ENCODE measurements at places on chromosomes 1 and 21. TPM values are rescaled to one million over a fixed set of nuclear protein-coding genes. Genes with fewer than 3 reads are reported as not detected.

ARHGEF11 gene
- total RNA-seq = 45.5 TPM

DNA sequence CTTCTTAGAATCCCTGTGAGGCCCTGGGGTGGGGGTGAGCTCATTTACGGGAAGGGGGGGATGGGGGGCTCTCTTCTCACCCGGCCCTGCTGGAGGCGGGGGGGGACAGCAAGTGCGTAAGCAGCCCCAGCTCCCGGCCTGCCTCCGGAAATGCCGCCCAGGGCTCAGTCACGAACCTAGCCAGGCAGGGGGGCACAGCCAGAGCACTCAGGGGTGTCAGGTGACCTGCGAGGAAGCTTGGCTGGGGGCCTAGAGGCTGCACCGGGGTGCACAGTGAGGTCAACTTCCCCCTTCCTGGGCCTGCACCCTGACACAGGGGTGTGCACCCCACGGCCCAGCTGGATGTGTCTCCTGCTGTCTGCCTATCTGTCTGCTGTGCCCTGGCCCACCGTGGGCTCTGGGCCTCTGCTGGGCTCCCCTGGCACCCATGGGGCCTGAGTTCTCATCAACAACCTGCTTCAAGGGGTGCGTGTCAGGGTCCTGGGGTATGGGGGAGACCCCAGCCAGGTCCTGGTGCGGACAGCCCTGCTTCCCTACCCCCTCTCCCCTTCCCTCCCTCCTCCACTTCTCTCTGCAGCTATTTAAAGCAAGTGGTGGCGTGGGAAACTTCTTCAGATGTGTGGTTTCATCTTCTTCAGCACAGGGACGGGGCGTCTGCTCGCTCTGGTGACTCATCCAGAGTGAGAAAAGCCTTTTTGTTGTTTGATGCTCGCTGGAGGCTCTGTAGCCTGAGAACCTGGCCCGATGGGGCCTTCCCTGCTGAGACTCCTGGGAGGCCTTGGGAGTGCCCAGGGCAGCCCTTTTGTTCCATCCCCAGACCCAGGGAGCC lies 92.5 kb upstream of the RUNX3 start:
- no peak for DNase-seq

GRCh38 chr1:45490121-45490625 lies 790 bp downstream of the TESK2 start:
- no peak for DNase-seq

- DNase-seq = no peak
Observed at GRCh38 chr1:114081437-114082303, 72.0 kb downstream of the SYT6 start.

ACKR1 gene
- total RNA-seq = not detected

DNA sequence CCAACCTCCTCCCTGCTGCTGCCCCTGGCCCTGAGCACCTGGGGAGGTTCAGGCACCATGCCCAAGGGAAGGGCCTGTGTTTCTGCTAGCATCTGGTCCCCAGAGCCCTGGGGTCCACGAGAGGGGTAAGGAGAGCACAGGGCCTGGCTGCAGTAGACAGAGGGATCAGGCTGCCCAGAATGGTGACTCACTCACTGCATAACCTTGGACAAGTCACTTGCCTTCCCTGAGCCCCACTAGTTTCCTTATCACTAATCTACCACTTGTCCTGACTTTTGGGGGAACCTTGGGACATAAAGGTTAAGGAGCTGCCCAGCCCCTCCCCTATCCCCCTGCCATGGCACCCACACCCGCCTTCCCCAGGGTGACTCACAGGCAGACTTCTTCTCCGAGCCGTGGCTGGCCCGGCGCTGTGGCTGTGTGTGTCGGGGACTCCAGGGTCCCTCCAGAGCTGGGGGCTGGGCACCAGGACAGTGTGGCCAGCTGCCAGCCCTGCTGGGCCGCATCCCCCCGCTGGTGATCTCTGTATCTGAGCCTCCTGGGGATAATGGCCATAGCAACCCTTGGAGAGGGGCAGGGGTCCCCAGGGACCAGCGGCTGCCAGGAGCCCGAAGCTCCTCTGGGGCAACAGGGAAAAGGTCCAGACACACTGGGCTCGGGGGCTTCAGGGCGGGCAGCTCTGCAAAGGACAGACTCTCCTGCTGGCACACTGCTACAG lies 4.0 kb downstream of the ARHGEF19 start:
- no peak for DNase-seq

DNA sequence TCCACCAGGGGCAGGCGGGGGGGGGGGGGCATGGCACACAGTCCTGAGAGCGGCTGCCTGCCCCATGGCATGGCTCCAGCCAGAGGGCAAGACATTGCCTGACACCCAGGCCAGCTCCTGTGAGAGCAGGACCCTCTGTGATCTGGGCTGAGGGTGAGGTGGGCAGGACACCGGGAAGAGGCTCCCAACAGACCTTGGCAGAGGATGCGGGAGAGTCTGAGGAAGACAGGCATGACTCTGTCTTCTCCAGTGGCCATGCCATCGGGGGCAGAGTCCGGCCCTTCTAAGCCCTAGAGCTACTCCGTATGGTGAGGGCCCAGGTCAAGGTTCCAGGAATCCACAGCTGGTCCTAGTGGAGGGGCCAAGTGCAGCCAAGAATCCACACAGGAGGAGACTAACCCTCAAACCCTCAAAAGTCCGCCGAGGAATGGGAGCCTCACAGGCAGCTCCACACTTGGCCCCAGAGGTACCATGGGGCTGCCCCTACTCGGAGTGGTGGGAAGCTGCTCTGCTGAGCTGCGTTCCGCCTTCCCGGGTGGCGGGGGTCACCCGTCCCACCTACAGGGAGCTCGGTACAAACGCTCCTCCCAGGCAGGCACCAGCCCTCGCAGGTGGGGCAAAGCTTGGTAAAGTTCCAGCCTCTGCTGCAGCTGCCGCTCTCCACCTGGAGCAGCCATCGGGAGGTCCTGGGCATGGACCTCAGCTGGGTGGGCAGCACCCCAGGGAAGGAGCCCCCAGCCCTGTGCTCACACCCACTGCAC lies 6.5 kb downstream of the ACTRT2 start:
- DNase-seq = peak; percentile 15

- DNase-seq = peak; percentile 16
Observed at GRCh38 chr1:155504207-155504606, 58.4 kb downstream of the ASH1L start.

VASH2 gene
- 3.2 TPM for total RNA-seq

DNA sequence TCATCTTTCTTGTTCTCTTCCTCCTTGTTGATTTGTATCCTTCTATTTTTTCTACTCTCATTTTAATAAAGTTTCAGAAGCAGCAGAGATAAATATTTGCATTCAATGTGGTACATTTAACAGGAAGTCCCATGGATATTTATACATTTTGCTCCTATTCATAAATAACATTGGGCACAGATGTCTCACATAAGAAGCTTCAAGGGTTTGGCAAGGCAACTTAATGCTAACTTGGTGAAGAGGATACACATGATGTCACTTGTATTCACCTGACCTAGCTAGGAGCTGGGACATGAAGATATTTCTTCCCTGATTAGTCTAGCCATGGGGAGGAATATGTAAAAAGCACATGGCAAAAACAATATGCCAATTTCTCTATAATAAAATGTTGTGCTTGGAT lies 65.1 kb upstream of the DUSP10 start:
- DNase-seq = no peak

RSPO1 gene
- total RNA-seq = not detected

DNA sequence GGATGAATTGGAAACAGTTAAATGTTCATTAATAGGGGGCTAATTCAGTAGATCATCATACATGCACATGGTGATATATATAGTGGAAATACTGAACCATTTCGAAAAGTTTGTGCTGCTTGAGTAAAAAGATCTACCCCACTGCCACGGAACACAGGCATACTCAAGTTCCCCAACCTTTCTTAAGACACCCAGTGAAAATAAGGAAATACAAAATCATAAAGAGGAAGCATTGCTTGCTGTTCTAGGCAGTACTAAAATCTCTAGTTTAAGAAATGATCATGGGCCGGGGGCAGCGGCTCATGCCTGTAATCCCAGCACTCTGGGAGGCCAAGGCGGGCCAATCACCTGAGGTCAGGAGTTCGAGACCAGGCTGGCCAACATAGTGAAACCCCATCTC lies 37.6 kb upstream of the KIRREL1 start:
- no peak for DNase-seq

MEX3A gene
- total RNA-seq = 8.9 TPM

- peak; percentile 62 for DNase-seq
Observed at GRCh38 chr1:240946926-240947325, 335.0 kb upstream of the GREM2 start.

TRAPPC10 gene
- 49.4 TPM for total RNA-seq

AJAP1 gene
- not detected for total RNA-seq

- DNase-seq = no peak
Observed at GRCh38 chr1:67803380-67804279, 29.6 kb downstream of the GNG12 start.

CDCA8 gene
- total RNA-seq = 35.4 TPM

DNA sequence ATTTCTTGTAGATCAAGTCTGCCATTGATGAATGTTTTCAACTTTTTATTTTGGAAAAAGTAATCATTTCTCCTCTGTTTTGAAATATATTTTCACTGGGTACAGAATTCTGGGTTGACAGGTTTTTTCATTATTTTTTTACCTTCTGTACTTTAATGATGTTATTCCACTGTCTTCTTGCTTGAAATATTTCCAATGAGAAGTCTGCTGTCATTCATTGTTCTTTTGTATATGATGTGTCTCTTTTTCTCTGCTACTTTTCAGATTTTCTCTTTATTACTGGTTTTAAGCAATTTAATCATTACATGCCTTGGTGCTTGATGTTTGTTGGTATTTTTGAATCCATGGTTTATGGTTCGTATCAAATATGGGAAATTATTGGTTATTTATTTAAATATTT lies 22.4 kb upstream of the FOXO6 start:
- DNase-seq = no peak

DNAJC6 gene
- 4.0 TPM for total RNA-seq

GRCh38 chr1:246306415-246307037 lies 200.6 kb downstream of the SMYD3 start:
- no peak for DNase-seq

DNA sequence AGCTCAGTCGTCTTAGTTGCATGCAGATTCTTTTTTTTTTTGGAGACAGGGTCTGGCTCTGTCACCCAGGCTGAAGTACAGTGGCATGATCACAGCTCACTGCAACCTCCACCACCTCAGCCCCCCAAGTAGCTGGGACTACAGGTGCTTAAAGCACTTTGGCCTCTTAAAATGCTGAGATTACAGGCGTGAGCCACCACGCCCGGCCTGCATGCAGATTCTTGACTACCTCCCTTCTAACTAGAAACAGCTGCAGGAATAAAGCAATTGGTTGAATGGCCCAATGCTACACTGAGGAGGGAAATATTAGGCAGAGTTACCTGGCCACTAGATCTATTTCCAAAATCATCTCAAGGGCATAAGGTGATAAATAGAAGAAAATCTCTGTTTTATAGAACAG lies 29.5 kb upstream of the TTC39A start:
- DNase-seq = no peak

TOR1AIP2 gene
- 94.7 TPM for total RNA-seq

AIM2 gene
- not detected for total RNA-seq

NIBAN1 gene
- total RNA-seq = 14.3 TPM

- no peak for DNase-seq
Observed at GRCh38 chr1:25959611-25960010, 38.3 kb downstream of the PAFAH2 start.

- DNase-seq = no peak
Observed at GRCh38 chr1:12565094-12565965, 52.7 kb downstream of the DHRS3 start.

DNA sequence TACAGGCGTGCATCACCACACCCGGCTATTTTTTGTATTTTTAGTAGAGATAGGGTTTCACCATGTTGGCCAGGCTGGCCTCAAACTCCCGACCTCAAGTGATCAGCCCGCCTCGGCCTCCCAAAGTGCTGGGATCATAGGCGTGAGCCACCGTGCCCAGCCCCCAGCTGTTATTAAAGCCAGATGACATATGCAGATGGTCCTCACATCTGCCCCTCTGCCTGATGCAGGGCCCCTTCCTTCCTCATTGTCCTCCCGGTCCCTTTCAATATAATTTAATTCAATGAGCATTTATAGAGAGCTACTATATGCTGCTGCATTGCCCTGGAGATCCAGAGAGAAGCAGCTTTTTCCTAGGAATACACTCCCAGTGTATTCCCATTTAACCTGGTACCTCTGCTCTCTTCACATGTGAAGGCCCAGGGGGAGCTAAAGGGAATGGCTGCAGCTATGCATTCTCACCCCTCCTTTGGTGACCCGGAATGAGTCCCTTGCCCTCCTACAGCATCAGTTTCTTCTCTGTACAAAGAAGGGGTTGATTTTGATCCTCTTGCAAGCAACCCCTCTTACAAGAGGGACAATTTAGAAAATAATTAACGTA lies 55.6 kb downstream of the L1TD1 start:
- DNase-seq = no peak

GRCh38 chr1:153352523-153352922 lies 3.9 kb upstream of the PGLYRP4 start:
- DNase-seq = peak; percentile 72

DNA sequence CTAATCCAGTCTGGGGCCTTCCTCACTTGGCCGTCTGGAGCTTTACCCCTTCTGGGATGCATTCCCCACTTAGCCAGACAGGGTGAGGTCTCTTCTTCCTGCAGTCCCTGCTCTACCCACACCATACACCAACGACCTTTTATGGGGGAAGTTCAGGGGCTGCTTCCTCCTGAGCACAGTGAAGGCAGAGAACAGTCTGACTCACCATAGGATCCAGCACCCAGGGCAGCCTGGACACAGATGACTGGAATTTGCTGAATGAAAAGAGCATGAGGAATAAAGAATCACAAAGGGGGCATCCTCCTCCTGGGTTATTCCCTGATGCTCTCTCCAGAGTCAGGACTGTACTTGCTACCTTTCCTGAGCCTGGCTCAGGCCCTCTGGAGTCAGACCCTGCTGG lies 4.6 kb upstream of the FOXE3 start:
- DNase-seq = no peak

DNA sequence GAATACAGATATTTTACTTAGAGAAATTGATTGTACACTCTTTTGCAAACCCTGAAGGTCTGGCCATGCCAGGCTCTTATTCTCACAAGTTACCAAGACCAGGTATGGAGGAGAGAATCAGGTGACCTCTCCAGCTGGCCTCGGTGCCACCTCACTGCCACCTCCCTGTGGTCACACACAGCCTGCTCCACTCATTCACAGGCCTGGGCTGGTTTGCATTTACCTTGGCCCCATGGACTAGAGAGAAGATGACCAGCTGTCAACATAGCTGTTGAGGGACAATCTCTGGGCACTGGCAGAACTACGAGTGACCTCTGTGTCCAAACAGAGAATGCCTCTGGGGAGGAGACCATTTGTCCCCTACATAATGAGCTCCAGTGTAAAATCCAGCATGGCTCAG lies 291.2 kb upstream of the RUNX1 start:
- DNase-seq = no peak

GRCh38 chr1:78887458-78887857 lies 119.1 kb downstream of the ADGRL4 start:
- no peak for DNase-seq

All from Caco-2 (cell line).